ENCODE measurements at places on chromosomes 5 and 9. TPM values are rescaled to one million over a fixed set of nuclear protein-coding genes. Genes with fewer than 3 reads are reported as not detected.

Gene STKLD1
- 0.14 TPM for total RNA-seq

Gene DNAH5
- 0.66 TPM for total RNA-seq

Gene MARCOL
- total RNA-seq: not detected

Gene CDKN2B-AS1
- total RNA-seq: 9.2 TPM

Gene DMRT3
- total RNA-seq: not detected

Gene MOB3B
- total RNA-seq: 0.57 TPM

Gene OR2V1
- not detected for total RNA-seq

Gene TMEM171
- 5.5 TPM for total RNA-seq

Gene STPG3
- total RNA-seq: not detected

Gene GRXCR2
- not detected for total RNA-seq

Gene PTGES
- 138 TPM for total RNA-seq

Gene CCNI2
- not detected for total RNA-seq

Gene PCDHA11
- 0.57 TPM for total RNA-seq

Gene KIF2A
- total RNA-seq: 73.0 TPM

Gene IL17B
- total RNA-seq: 0.72 TPM

Gene EIF4E1B
- not detected for total RNA-seq

All from placental pericyte (primary cell).